ENCODE measurements at places on chromosomes 13 and 19. TPM values are rescaled to one million over a fixed set of nuclear protein-coding genes. Genes with fewer than 3 reads are reported as not detected.

SERP2 gene
- 4.2 TPM for polyA plus RNA-seq

TGFB1 gene
- polyA plus RNA-seq, result 13.9 TPM

SIGLEC7 gene
- polyA plus RNA-seq, result not detected

DNA sequence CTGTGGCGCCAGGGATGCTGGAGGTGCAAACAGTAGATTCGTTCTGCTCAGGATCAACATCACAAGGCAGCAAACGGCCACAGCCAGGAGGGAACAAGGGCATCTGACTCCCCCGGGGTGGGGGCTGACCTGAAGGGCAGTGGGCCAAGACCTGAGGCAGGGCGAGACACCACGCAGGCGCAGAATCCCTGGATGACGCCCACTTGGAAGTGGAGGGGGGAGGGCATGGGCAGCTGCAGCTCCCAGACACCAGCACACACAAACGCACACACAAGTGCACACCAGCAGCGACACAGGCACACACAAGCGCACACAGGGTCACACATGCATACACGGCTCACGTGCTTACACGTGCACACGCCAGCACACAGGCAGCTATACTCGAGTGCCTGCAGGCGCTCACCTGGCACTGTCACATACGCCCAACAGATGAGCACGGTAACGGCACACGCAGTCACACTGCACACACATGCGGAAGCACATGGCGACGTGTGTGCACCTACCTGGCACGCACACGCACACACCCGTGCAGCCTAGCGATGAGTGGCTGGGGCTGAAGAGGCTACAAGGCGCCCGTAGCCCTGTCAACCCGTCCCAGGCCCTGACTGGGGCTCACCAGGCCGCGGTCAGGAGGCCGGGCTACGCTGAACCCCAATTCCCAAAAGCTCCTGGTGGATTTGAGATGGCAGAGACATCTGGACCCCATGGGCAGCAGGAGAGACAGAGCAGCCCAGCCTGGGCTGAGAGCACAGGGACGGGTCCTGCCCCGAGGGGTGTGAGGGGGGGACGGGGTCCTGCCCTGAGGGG, 5.5 kb downstream of the C2CD4C start:
- H3K27ac ChIP-seq, result no peak overlapping the region
- H3K4me3 ChIP-seq, result no peak overlapping the region
- DNase-seq, result no peak

DNA sequence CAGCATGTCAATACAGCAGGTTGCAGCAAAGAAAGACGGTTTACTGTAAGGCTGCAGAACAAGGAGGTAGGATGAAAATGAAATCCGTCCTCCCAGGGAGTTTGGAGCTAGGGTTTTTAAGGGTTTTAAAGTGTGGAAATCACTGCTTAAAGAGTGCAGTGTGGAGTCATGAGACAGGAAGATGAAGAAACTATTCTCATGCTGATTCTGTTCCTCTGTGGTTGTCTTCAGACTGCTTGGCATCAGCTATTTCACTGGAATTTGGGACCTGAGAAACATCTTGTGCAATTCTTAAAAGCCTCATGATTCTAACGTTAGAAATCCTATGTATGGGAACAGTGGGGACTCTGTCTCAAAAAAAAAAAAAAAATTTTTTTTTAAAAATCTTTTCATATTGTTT, 11.4 kb downstream of the ZNF331 start:
- H3K36me3 ChIP-seq, result no peaks in the 10 kb centered on the region
- H3K27ac ChIP-seq, result peak overlapping the region; percentile 93
- peak overlapping the region; percentile 41 for H3K4me3 ChIP-seq
- no peaks in the 10 kb centered on the region for H3K27me3 ChIP-seq

DNA sequence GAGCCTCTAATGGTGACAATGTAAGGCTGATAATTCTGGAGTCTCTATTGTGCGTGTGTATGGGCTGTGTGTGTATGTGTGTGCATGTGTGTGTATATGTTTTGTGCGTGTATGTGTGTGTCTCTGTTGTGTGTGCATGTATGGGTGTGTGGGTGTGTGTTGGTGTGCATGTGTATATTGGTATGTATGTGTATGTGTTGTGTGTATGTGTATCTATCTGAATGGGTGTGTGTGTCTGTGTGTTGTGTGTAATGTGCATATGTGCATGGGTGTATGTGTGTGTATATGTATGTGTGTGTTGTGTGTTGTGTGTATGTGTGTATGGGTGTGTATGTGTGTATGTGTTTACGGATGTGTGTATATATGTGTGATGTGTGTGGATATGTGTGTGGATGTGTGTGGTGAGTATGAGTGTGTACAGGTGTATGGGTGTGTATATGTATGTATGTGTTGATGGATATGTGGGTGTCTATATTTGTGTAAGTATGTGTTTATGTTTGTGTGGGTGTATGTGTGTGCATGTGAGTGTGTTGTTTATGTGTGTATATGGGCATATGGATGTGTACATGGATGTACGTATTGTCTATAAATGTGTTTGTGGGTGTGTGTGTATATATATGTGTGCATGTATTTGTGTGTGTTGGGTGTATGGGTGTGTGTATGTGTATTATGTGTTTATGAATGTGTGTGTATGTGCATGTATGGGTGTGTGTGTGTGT, 366.7 kb downstream of the UQCRFS1 start:
- no peaks in the 10 kb centered on the region for H3K4me1 ChIP-seq
- peaks cover 6% of the 10 kb centered on the region for H3K27me3 ChIP-seq
- H3K36me3 ChIP-seq, result no peaks in the 10 kb centered on the region
- H3K27ac ChIP-seq, result no peak overlapping the region

Measured in GM23248 (cell line).